Urinary bladder (tissue), 4 donors: ENCODE measurements at places on chromosomes 2 and 18.

GRCh38 chr2:105840933-105841332, 96.2 kb downstream of the NCK2 start:
- no peak for DNase-seq

DNA sequence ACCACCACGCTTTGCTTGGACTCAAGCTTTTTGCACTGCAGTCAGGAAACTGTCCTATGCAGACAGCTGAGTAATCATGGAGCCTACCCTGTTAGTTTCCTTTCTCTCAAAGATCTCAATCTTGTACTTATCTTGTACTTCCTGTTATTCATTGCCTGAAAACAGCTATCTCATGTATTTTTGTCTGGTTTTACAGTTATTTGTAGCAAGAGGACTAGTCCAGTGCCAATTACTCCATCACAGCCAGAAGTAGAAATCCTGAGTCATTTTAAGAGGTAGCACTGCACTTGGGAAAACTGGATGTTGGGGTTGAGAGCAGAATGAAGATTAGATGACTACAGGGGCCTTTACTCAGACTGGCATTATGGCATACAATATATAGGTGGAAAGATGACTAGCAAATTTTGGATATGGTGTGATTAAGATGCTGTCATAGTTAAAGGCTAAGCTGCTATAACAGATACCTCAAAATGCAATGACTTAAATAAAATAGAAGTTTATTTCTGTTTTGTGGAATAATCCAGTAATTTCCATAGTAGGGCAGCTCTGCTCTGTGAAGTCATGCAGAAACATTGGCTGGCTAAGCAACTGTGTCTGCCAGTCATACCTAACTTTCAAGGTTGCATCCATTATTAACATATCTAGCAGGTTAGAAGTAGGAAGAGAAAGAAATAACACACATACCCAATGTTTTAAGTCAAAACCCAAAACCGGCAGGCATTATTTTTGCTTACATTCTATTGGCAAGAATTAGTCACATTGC, 21.1 kb upstream of the CHMP3 start:
- no peak for DNase-seq

DNA sequence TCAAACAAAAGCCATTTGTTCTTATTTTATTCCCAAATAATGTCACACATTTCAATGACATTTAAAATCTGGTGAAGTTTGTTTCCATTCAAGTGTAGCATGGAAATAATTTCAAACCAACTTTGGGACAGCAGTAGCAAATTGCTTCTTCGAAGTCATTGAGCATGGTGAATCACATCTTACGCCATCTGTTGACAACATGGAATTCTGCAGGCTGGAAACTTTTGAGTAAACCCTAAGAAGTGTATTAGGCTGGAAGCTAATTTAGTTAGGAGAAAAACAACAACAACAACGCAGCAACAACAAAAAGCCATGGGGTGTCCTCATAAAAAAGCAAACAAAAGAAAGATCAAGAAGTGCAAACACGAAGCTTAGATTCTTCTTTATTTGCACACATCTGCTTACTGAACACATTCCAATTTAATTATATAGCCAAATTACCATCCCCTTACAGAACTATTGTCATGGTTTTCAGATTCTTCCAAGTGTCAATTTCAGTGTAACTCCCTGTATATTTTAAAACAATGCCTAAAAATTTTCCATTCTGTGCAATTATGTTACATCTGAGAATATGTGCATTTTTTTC, 659.0 kb upstream of the CDH7 start:
- DNase-seq = no peak

- no peak for DNase-seq
These were observed 90.6 kb downstream of the USP34 start for GRCh38 chr2:61380056-61380881.

DNA sequence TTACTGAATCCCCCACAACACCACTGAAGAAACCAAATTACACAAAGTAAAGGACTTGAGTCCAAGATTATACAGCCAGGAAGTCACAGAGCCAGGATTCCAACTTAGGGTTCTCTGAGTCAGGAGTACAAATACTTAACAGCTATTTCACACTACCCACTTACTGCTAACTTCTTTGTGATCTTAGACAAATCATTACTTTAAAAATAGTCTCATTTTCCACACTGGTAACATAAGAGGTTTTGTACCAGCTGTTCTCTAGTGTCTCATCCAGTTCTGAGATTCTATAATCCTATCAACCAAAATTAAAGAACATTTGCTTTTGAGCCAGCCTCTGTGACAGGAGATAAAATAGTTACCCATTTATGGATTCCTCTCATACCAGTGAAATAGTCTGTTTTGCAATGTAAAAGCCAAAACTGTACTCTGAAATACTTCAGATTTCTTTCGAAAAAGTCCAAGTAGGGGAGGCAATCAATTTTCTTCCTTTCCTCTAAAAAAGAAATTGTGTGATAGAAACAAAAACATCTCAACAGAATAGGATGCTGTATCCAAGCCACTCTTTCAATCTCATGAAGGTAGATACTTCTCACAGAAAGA, 157.6 kb downstream of the LRATD1 start:
- no peak for DNase-seq

DNA sequence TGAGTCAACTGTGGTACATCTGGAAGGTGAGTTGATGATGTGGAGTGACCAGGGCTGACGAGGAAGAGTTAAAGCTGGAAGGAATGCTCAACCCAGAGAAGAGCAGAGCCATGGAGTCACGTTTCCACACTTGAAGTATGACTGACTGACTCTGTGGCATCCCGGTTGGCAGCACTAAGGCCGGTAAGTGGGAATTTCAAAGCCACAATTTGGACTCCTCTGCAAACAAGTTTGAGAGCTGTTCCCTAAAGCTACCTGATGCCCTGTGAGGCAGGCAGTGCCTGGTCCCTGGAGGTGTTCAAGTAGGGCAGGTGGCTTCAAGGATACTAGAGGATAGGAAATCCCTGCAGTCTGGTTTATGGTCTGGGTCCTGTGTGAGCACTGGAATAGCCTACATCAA, 69.3 kb upstream of the ITGB6 start:
- DNase-seq = no peak

DNA sequence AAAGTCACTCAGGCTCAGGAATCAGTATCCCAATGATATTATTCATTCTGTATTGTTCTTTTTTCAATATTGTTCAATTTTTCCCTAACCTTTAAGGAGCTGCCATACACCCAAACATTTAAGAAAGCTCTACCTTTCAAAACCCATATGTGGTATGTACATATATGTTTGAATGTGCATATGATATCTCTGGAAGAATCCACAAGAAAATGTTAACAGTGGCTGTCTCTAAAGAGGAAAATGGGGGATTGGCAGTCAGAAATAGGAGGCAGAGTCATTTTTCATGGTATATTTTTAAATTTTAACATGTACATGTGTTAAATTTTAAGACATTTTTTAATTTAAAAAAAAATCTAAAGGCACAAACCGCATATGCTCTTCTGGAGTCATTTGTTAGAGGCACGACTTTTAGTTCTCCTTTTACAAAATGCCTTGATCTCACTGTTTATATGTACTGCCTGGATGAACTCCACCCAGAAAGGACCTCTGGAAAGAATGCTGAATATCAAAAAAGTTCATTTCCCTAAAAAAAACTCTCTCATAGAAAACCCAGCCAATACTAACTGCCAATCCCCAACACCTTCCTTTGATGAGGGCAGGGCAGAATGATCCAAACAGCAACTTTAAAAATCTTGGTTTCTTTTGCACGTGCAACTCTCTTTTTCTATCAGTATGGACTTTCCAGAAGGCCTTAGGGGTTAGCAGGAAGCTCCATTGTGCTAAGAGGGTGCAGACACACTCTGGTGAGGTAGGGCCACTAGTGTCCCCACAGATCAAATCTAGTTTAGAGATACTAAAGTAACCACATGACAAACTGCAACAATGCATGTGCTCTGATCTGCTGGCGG, 23.6 kb downstream of the KCTD1 start:
- no peak for DNase-seq

- DNase-seq = no peak
These were observed 188.1 kb downstream of the FMNL2 start for GRCh38 chr2:152523091-152523490.

- DNase-seq = no peak
These were observed 19.6 kb downstream of the SPATA3 start for GRCh38 chr2:231015478-231015877.

- no peak for DNase-seq
These were observed 372.0 kb downstream of the GALNT13 start for GRCh38 chr2:154243685-154244084.

GRCh38 chr2:135744760-135745314, 3.2 kb downstream of the UBXN4 start:
- DNase-seq = no peak

DNA sequence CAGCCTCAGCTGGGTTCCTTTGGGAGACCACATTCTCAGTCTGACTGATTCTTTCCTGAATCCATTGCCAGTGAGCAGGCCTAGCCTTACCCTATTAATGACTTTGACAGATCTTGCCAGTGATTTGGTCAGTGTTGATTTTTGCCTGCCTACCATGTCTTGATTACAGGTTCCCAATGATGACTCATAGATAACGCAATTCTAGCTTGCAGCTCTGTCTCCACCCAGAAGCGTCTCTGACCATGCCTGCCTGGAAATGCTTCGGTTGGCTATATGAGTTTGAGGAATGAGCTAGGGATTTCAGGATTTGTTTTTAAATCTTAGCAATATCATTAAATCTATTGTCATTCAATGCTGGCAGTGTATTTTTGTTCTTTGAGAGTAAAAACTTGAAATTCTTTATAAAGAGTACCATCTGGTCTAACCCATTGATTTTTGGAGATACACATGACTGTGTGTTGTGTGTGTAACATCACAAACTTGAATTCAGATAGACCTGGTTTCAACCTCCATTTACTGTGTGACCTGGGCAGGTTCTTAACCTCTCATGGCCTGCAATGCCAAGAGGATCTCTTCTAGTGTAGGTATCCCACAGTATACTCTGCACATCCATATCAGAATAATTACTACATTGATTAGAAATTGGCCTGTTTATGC, 57.0 kb downstream of the CCDC150 start:
- no peak for DNase-seq

GRCh38 chr18:79875931-79876461, 75.5 kb downstream of the SLC66A2 start:
- DNase-seq = no peak

DNA sequence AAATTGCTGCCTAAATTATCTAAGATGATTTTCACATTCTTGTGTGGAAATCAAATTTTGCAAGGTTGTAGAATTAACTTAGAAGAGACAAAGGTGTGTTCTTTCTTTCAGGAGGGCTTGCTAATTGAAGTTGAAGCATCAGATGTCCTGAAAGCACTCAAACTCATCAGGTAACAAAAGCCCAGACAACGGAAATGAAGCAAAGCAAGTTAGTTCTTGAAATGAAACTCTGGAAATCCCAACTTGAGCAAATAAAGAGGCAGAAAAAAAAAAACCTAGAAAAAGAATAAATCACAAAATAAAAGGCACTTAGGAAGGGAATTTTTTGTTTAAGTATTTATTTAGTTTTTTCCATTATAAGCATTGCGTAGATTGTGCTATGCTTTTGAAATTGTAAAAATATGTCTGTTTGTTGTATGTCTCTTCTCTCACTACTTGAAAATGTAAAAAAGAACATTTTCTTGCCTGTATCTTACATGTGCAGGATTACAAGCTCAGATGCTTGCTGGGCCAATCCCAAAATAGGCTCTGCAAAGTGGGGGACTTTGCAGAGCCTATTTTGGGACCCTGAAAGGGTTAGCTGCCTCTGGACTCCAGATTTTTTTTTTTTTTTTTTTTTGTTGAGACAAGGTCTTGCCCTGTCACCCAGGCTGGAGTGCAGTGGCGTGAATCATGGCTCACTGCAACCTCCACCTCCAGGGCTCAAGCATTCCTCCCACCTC, 46.7 kb downstream of the FAM161A start:
- DNase-seq = no peak

DNA sequence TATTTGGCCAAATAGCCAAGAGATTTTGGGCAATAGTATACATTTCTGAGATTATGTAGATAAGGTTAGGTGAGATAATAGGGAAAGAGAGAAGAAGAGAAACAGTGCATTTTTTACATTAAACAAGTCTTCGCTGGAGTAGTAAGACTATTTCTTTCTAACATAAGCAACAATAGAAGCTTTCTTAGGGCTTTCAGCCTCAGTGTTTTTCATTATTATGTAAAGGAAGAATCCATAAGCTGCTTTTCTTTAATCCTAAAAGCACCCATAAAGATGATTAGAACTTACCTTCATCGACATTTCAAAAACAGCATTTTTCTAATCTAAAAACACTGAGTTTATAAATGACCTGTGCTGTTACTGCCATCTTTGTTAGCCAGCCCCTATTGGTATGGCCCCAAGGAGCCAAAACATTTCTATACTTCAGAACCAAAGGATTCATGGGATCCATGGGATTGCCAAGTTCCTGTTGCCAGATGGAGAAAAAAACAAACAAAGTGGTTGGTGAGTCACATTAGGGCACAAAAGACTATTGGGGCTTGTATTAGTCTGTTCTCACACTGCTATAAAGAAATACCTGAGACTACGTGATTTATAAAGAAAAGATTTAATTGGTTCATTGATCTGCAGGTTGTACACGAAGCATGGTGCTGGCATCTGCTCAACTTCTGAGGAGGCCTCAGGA, 88.2 kb downstream of the SCG2 start:
- no peak for DNase-seq
